ENCODE measurements at places on chromosomes 5 and 9.

GRCh38 chr5:58940446-58940845, 357.6 kb downstream of the RAB3C start:
- no peak for DNase-seq

DNA sequence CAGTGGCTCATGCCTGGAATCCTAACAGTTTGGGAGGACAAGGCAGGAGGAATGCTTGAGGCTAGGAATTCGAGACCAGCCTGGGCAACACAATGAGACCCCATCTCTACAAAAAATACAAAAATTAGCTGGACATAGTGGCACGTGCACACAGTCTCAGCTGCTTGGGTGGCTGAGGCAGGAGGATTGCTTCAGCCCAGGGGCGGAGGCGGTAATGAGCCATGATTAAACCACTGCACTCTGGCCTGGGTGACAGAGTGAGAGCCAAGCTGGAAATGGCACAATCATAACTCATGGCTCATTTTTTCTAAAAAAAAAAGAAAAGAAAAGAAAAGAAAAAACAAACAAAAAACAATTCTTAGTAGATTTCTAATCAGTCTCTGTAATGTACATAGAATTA, 446.2 kb downstream of the ELAVL2 start:
- DNase-seq = no peak

- DNase-seq = no peak
Measured at GRCh38 chr5:176473335-176474006, 25.3 kb downstream of the FAF2 start.

DNA sequence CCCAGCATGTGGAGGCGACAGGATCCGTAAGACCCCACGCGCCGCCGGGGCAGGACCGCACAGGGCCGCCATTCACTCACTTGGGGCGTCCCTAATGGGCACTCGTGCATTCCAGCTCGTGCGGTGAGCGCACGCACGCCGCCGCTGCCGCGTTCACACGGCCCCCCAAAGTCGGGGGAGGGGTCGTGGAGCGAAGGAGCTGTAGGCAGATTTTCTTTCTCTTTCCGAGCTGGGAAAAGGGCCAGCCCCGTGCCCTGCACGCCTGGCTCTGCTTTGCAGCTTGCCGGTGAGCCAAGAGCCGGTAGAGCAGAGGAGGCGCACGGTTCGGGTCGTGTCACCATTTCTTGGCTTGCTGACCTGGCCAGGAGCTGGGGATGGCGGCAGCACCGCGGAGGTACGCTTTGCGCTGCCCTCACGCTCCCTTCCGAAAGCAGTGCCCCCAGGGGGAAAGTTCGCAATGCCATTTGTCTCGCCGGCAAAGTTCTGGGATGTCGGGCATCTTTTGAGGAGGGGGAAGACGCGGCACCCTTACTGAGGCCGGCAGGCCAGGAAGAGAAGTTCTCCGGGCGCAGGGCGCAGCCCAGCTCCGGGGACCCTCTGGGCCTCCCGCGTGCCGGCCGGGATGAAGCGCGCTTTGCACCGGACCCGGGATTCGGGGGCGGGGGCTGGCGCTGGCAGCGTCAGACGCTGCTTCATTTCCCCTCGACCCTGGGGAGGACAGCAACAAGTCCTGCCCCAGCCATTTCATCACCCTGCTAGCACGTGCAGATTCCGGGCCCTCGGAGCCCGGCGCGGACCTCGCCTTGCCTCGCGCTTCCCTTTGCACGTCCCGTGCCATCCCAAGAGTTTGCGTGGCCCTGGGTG, 898 bp downstream of the STC2 start:
- no peak for DNase-seq

- DNase-seq = no peak
Measured at GRCh38 chr5:150703762-150704161, 2.9 kb upstream of the RBM22 start.

DNA sequence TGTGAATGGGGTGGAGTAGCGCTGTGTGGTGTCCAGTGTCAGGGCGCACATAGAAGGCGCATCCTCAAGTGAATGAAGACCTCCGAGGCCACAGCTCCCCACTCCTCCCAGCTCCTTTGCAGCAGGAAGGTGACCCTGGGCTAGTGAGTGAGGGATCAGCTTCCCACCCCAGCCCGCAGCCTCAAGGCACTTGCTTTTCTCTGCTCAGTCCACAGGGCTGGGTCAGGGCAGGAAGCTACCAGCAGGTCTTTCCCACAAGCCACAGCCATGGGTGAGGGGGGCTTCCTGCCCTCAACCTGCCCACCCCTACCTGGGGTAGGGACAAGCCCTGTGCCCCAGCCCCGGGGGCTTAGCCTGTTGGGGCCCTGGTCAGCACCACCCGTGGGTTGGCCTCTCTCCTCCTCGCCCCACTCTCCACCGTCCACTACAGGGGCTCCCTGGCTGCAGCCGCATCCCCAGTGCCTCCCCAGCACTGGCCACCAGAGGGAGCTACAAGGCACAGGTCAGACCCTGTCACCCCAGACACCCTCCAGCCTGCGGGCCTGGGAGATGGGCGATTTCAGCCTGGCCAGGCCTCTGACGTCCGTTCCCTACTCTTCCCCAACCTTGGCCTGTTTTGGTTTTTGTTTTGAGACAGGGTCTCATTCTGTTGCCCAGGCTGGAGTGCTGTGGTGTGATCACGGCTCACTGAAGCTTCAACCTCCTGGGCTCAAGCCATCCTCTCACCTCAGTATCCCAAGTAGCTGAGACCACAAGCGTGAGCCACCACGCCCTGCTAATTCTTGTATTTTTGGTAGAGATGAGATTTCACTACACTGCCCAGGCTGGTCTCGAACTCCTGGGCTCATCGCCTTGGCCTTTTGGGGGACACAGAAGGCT, 1.3 kb upstream of the ABCA2 start:
- no peak for DNase-seq

DNA sequence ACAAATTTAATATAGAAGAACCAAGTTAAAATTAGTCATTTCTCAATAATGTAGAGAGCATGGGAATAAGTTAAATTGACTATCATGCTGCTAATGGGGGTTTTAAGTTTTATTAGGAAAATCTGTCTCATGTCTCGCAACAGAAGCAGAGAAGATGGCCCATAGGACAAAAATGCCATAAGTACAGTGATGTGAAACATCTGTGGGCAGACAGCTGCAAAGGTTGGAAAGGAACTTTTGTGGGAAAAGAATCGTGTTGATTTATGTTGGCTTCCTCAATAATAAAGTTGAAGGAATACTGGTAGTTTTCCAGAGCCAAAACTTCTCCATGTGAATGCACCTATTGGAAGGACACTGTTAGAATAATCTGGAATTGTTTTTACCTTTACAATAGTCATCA, 44.8 kb downstream of the VCAN start:
- DNase-seq = no peak

GRCh38 chr9:89410641-89411350, 87.1 kb downstream of the SEMA4D start:
- no peak for DNase-seq

DNA sequence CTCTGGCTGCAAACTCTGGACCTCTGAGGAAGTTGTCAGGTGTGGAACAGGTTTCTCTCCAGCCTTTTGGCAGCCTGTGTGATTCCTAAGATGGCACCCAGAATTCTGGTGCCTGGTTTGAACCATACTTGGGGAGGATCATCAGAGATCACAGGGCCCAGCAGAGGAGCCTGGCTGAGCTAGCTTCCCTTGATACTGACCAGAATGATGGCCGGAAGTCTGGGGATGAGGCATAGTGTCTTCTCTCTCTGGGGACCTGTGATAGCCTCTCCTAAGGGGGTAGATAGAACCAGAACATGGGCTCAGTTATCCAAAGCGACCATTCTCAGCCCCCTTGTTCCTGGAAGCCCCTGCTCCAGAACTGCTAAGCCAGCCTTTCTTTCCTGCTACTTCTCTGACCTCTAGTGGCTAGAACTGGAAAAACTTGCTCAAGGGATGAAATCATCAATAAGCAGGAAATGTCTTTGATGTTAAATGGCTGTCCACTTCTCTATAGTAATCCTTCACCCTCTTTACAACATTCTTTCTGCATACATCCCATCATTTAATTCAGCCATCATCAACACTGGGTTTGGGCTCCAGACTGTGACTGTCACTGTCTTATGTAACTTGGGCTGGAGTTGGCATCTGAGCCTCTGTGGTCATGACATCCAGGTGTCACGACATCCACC, 55.1 kb downstream of the C9orf152 start:
- peak; percentile 7 for DNase-seq

GRCh38 chr5:131394128-131394527, 130.3 kb downstream of the CDC42SE2 start:
- no peak for DNase-seq

DNA sequence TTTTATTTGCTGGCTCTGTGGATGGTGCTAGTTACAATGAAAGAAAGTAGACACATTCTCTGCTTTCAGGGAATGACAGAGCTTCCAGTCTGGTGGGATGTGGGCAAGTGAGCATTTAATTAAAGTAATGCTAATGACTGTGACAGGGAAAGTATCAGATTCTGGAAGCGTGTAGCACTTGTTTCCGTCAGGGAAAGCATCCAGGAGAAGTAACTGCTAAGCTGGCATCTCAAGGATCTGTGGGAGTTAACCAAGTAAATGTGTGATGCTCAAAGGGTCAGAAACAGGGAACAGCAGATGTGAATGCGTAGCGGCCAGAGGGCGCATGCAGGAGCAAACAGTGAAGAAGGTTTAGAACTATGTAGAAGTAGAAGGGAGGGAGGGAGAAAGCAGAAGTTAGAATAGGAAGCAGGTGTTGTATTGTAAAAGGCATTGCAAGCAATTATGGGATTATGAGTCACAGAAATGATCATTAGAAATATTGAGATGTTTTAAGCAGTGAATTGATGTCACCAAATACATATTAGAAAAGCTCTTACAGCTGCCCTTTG, 12.2 kb downstream of the KLHL9 start:
- DNase-seq = no peak

- DNase-seq = no peak
Measured at GRCh38 chr9:81596679-81597418, 92.5 kb downstream of the TLE1 start.

GRCh38 chr5:167790045-167790444, 501.4 kb upstream of the WWC1 start:
- DNase-seq = no peak

GRCh38 chr5:92944903-92945604, 636.0 kb downstream of the NR2F1-AS1 start:
- no peak for DNase-seq

- DNase-seq = no peak
Measured at GRCh38 chr9:75200892-75201470, 112.7 kb downstream of the OSTF1 start.

GRCh38 chr5:94577466-94578245, 40.7 kb downstream of the KIAA0825 start:
- DNase-seq = no peak

GRCh38 chr5:74915488-74915887, 49.3 kb upstream of the FAM169A start:
- no peak for DNase-seq

DNA sequence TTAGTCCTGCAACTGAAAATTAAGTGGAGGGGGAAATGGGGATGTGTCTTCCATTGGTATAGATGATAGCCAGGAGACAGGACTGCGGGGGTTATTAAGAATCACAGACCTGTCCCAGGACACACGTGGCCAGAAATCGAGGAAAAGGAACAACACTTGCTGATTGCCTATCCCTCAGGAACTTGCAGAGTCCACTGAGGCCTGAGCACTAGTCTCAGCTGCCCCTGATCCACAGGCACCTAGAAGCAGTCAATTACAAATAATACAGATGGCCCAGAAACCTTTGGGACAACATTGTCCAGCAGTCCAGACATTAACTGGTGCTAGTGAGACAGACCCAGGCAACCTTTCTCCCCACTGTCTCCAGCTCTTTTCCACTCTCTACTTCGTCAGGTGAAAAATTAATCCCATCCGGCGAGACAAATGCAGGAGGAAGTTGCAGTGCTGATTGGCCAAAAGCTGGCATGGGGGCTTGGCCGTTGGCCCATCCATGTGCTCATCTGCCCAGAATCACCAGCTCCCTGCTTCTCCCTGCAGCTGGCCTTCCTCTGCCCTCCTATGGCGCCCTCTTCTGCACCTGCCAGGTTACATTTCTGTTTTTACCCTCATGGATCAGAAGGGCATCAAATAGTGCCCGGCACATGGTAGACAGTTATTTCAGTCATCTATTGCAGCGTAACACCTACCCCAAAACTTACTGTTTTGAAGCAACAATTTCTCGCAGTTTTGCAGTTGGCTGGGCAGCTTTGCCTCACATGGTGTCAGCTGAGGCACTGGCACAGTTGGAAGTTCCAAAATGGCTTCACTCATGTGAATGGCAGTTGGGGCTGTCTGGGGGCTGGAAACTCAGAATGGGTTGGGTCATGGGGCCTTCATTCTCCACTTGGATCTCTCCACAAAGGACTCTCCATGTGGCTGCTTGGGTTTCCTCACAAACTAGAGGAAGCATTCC, 3.6 kb upstream of the B4GALT1 start:
- DNase-seq = no peak

DNA sequence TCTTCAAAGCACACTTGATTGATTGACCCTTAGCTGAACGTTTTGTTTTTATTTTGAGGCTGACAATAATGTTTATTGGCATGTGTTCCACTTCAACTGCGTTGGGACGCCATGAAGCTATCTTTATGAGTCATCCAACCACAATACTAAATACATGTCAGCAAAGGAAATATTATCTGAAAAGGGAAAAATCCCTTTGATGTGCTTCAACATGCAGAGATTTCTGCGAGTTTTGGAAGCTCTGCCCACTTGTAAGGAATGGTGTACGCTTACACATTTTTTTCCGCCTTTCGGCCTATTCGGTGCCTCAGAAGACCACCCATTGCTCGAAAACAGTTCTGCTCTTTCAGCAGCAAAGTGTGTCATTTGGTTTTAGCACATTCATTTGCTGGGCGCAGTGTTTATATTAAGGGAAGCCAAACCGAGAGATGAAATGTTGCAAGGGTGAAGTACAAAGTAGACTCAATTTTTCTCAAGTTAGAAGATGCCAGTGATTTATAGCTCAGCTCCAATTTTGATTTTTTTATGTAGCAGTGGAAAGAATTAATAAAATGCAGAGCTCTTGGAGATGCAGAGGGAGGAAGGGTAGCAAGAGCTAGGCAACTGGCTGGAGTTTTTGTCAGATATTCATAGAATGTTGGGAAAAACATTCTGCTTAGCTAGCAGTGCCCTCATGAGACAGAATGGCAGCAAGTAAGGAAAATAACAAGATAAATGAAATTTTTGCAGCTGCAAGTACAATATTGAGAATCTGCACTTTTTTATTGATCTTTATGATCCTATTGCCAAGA, 68.9 kb downstream of the PRDM6 start:
- DNase-seq = no peak

DNA sequence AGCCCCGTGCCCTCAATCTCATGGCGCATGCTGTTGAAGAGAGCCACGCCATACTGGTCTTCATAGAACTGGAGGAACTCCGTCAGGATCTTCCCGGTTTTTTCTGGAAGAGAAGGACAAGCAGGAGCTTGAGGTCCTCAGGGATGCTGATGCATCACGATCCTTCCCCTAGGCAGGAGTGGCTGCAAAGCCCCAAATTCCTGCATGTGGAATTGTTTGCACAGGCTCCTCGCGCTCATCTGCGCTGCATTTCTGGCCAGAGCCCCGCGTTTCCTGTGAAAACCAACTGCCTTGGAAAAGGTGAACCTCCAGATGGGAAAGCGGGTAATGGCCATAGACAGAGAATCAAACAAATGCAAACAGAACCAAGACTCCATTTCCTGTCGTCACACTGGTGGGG, 80.4 kb downstream of the LRSAM1 start:
- no peak for DNase-seq

- no peak for DNase-seq
Measured at GRCh38 chr5:143061161-143061945, 291.2 kb downstream of the ARHGAP26 start.

GRCh38 chr9:94717761-94718160, 8.7 kb upstream of the AOPEP start:
- no peak for DNase-seq

- DNase-seq = no peak
Measured at GRCh38 chr5:55675119-55675518, 37.0 kb downstream of the SLC38A9 start.

- DNase-seq = no peak
Measured at GRCh38 chr5:149141224-149141956, at the start of gene ABLIM3. TSS of gene ABLIM3 (plus strand) at chr5:149141493. CDS start at chr5:149142096, 603 bp downstream.

All from NCI-H1436 treated with DMSO at 0.1 percent for 48 hours (cell line).